Right atrium auricular region (tissue), 2 donors: ENCODE measurements at places on chromosomes 5 and 9. TPM values are rescaled to one million over a fixed set of nuclear protein-coding genes. Genes with fewer than 3 reads are reported as not detected.
A peak's percentile ranks its signal among the peaks of the same experiment; 100 is the strongest.

DNA sequence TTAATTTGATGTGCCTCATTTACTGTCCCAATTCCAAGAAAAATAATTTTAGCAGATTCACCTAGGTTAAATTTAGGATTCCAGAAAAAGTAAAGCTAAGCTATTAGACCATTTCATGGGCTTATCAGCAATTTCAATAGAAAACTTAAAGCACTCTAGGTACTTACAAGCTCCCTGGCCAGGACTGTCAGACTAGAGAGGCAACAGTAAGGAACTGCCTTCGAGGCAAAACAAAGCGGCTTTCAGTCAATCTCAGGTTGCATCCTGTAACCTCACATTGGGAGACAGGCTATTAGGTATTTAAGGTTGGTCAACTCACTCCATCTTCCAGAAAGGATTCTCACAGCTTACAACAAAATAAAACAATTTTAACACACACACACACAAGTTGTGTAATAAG, 48.7 kb upstream of the FSD1L start:
- no peaks in the 10 kb centered on the region for H3K36me3 ChIP-seq
- H3K27ac ChIP-seq: no peak overlapping the region
- no peaks in the 10 kb centered on the region for H3K4me1 ChIP-seq
- no peaks in the 10 kb centered on the region for H3K27me3 ChIP-seq

GRCh38 chr9:108142504-108143201, 653.1 kb upstream of the KLF4 start:
- peak; percentile 94 for DNase-seq
- H3K27me3 ChIP-seq: no peaks in the 10 kb centered on the region
- peaks cover 3% of the 10 kb centered on the region for H3K4me1 ChIP-seq
- peak overlapping the region; percentile 75 for H3K27ac ChIP-seq

DNA sequence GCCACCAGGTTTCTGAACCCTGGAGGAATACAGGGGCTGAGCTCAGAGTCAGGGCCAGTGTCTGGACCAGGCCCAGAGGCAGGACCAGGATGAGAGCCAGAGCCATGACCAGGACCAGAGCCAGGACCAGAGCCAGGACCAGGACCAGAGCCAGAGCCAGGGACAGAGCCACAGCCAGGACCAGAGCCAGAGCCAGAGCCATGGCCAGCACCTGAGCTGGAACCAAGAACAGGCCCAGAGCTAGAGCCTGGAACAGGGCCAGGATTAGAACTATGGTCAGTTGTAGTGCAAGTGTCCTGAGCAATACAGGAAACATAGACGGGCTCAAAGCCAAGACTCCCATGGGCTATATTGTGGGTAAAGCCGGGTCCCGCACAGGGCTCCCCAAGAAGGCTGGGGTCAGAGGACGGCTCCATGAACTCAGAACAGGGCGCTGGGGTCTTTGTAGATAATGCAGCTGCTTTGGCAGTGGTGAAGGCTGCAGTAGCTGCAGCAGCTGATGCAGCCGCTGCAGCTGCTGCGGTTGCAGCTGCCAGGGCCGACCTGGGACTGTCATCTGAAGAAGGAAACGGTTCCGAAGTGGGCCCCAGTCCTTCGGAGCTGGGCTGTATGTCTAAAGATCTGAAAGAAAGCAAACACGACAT, 559 bp downstream of the SPAG8 start:
- peaks cover 14% of the 10 kb centered on the region for H3K36me3 ChIP-seq
- peak overlapping the region; percentile 98 for H3K27ac ChIP-seq
- peak overlapping the region; percentile 56 for H3K4me3 ChIP-seq
- H3K27me3 ChIP-seq: no peaks in the 10 kb centered on the region
- no peak for DNase-seq
- H3K4me1 ChIP-seq: peaks cover 35% of the 10 kb centered on the region

Gene IL13
- not detected for total RNA-seq

DNA sequence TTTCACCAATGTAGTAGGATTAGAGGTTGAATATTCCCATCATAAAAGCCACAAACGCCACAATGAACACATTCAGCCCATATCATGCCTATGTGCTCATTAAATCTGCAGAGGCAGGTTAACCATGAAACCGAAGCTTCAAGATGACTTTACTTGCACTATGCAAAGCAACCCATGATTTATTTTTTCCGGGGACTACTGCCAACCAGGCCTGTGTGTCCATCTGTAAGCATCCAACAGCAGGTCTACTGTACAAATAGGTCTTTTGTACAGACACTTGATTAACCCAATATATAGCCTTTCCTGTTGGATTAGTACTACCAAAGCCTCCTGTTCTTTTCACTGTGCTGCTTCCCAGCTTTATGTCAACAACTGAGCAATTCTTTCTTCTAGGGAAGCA, 104.9 kb upstream of the CDH10 start:
- H3K4me3 ChIP-seq: no peak overlapping the region
- no peaks in the 10 kb centered on the region for H3K36me3 ChIP-seq
- no peak for DNase-seq
- no peak overlapping the region for H3K27ac ChIP-seq
- no peaks in the 10 kb centered on the region for H3K4me1 ChIP-seq

GRCh38 chr5:64000096-64000495, 37.9 kb upstream of the HTR1A start:
- no peak overlapping the region for H3K4me3 ChIP-seq
- no peaks in the 10 kb centered on the region for H3K36me3 ChIP-seq
- no peaks in the 10 kb centered on the region for H3K27me3 ChIP-seq
- no peaks in the 10 kb centered on the region for H3K4me1 ChIP-seq
- no peak for DNase-seq

DNA sequence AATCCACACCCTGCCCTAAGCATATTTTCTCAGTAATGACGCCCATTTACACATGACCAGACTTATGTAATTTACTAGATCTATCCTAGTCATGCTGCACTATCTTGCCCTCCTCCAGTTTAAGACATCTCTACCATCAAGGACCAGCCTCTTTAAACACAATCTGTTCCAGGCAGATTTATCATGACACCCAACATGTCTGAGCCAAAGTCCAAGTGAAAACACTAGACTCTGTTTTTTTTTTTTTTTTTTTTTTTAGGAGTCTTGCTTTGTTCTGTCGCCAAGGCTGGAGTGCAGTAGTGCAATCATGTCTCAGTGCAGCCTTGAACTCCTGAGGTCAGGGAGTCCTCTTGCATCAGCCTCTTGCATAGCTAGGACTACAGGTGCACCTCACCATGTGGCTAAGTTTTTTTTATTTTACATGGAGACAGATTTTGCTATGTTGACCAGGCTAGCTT, 354.6 kb downstream of the ARRDC3 start:
- H3K36me3 ChIP-seq: no peaks in the 10 kb centered on the region
- no peak overlapping the region for H3K27ac ChIP-seq
- no peaks in the 10 kb centered on the region for H3K4me1 ChIP-seq
- no peaks in the 10 kb centered on the region for H3K27me3 ChIP-seq

GRCh38 chr5:175021321-175021720, 296.9 kb downstream of the MSX2 start:
- no peak overlapping the region for H3K27ac ChIP-seq
- H3K4me3 ChIP-seq: no peak overlapping the region
- H3K36me3 ChIP-seq: no peaks in the 10 kb centered on the region
- DNase-seq: no peak

- H3K27me3 ChIP-seq: no peaks in the 10 kb centered on the region
- H3K4me3 ChIP-seq: peak overlapping the region; percentile 23
- peaks cover 29% of the 10 kb centered on the region for H3K4me1 ChIP-seq
- DNase-seq: no peak
- H3K27ac ChIP-seq: peak overlapping the region; percentile 26
These were observed 28.8 kb downstream of the LHX2 start for GRCh38 chr9:124040186-124040931.

DNA sequence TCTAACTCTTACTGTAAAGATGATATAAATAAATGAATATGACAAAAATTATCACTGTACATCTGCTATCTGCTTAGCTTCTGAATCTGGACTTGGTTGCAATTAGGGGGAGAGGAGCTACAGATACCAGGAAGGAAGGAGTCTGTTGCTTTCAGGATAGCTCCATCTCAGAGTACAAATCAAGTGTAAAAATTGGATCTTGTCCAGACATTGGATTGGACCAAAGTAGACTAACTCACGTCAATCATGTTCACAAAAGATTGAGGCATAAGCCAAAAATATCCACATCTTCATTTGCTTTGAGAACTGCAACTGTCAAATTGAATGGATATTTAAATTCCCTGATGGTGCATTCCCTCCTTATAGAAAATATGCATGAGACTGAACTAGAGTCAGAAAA, 8.8 kb upstream of the OR1Q1 start:
- no peaks in the 10 kb centered on the region for H3K27me3 ChIP-seq
- H3K36me3 ChIP-seq: no peaks in the 10 kb centered on the region
- no peak overlapping the region for H3K4me3 ChIP-seq
- no peaks in the 10 kb centered on the region for H3K4me1 ChIP-seq
- no peak overlapping the region for H3K27ac ChIP-seq

DNA sequence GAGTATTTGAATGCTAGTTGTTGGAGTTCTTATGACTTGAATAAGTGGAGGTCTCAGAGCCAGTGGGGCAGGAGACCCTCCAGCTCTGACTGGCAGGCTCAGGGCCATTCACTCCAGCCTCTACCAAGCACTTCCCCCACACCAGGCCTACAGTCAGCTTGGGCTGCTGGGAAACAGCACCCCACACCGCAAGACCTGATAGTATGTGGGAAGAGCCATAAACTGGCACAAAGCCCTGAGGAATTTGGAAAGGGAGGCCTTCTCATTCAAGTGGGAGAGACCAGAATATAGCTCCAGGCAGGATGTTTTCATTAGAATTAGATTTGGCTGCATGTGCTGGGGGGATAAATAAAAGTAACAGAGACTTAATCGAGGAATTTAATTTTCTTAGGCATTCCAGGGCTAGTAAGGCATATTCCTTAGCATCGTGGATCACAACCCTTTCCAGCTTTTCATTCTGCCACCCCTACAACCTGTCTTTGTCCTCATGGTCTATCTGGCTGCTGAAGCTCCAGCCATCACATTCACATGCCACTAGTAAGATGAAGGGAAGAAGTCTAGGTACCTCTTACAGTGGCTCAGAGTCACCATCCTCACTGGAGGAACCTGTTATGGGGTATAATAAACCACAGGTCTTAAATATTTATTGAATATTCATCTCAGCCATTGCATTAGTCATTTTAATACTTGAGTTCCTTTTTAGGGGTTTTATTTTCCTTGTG, 47.5 kb downstream of the TMOD1 start:
- no peak for DNase-seq
- H3K27ac ChIP-seq: peak overlapping the region; percentile 6
- no peak overlapping the region for H3K4me3 ChIP-seq
- H3K36me3 ChIP-seq: peaks cover 41% of the 10 kb centered on the region
- H3K27me3 ChIP-seq: no peaks in the 10 kb centered on the region

DNA sequence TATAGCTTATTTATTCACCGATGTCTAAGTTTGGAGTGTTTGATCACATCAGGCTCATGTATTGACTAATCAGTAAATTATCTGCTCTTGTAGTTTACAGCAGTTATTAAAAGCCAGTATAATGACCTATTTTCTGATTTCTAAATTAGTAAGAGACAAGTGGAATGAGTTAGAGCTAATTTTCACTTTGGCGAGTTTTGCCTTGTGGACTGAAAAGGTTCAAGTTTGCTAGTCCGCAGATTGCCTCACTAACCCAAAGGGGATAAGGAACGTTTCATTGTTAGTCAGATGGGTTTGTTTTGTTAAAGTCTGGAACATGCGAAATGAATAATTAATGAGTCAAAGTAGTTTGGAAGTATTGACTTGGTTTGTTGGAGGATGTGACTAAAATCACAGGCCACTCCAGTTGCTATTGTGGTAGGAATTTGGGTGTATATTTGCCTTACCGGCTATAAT, 40.1 kb downstream of the SMARCA2 start:
- DNase-seq: no peak
- H3K36me3 ChIP-seq: peaks cover 27% of the 10 kb centered on the region
- no peak overlapping the region for H3K27ac ChIP-seq
- H3K4me3 ChIP-seq: no peak overlapping the region
- no peaks in the 10 kb centered on the region for H3K4me1 ChIP-seq

DNA sequence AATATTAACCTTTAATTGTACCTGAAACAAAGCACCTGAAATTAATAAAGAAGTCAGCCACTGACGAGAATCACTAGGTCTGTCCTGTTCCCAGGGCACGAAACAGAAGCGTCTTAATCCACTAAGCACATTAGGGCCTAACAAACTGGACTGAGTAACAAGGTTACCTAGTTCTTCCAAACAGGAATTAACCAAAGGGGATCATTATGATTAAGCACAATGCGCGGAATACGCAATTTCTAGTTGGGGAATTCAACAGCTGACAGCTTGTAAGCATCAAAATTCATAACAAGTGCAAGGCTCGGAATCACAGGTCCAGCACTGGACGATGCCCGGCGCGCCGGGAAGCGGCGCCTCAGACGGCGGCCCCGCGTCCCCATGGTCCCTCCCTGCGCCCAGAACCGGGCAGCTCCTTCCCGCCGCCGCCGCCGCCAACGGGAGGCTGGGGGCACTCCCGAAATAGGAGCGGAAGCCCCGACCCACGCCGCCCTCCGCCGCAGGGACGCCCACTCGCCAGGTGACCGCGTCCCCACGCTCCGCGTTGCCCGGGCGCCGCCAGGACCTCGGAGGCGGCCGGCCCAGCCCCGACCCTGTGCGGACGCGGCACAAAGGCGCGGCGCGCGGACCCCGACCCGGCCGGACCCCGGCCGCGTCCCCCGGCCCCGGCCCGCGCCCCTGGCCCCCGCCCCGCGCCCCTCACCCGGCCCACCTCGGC, 898 bp downstream of the CAMSAP1 start:
- no peaks in the 10 kb centered on the region for H3K36me3 ChIP-seq
- peak overlapping the region; percentile 60 for H3K4me3 ChIP-seq
- H3K27ac ChIP-seq: peak overlapping the region; percentile 64
- peaks cover 42% of the 10 kb centered on the region for H3K4me1 ChIP-seq
- DNase-seq: no peak

DNA sequence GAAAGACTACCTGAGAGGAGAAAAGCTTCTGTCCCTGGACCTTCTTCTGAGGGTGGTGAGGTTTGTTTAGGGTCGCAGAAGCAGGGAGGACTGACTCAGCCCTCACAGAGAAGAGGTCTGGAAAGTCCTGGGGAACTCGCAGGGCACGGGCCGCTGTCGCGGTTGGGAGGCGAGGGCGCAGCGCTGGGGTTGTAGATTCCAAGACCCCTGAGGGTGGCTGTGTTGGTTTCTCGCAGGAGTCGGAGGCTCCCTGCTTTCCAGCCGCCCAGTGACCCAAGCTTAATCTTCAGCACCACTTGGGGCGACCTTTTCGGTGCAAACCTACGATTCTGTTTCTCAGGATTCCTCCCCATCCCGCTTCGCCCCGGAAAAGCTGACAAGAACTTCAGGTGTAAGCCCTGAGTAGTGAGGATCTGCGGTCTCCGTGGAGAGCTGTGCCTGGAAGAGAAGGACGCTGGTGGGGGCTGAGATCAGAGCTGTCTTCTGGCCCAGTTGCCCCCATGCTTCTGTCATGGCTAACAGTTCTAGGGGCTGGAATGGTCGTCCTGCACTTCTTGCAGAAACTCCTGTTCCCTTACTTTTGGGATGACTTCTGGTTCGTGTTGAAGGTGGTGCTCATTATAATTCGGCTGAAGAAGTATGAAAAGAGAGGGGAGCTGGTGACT, 482 bp downstream of the SLC27A6 start:
- peaks cover 5% of the 10 kb centered on the region for H3K4me1 ChIP-seq
- peak overlapping the region; percentile 47 for H3K4me3 ChIP-seq
- peak overlapping the region; percentile 89 for H3K27ac ChIP-seq
- no peak for DNase-seq
- no peaks in the 10 kb centered on the region for H3K27me3 ChIP-seq
- H3K36me3 ChIP-seq: no peaks in the 10 kb centered on the region
